ENCODE measurements at places on chromosomes 2 and 18.

GRCh38 chr2:176652300-176653182 is 383.3 kb downstream of the MTX2 start:
- no peak for DNase-seq

DNA sequence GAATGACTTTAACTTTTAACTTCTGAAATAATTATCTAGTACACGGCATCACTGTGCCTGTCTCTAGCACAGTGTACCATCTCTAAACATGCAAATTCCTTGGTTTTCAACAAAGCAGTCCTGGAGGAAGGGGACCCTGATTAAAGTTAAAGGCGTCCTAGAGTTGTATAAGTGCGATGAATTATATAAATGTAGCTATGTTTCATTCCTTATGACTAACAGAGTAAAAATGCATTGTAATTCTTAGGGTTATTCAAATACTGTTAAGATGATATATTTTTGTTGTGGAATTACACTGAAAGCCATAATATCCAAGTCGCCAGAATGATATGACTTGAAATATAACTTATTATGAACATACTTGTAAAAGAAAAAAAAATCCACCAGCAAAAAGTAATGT is 544.9 kb upstream of the LINC00305 start:
- DNase-seq = no peak

- no peak for DNase-seq
Observed at GRCh38 chr18:31659576-31660177, 24.7 kb downstream of the B4GALT6 start.

DNA sequence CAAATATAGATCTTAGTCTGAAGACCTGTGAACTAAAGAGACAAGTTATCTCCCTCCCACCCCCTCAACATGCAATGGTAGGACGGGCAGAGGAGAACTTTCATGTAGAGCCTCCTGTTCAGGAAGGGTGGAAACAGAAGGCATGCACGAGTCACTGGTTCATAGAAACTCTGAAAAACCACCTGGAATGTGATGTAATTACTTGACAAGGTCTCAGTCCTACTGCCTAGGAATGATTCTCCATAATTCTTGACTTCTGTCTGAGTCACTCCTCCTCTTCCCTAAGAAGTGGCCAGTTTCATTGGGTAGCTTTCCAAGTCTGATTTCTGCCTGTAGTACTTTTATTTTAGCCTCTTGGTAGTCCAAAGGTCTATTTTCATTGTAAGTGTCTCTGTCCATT is 277.3 kb downstream of the PTPRM start:
- DNase-seq = no peak

GRCh38 chr2:76445880-76446279 is 735.2 kb upstream of the GCFC2 start:
- DNase-seq = no peak

- no peak for DNase-seq
Observed at GRCh38 chr2:18084376-18084775, 205.9 kb downstream of the KCNS3 start.

GRCh38 chr2:57674743-57675142 is 371.9 kb upstream of the VRK2 start:
- no peak for DNase-seq

GRCh38 chr2:241561832-241562231 is 3.3 kb downstream of the BOK start:
- no peak for DNase-seq

- no peak for DNase-seq
Observed at GRCh38 chr2:186704897-186705296, 11.0 kb downstream of the FAM171B start.

DNA sequence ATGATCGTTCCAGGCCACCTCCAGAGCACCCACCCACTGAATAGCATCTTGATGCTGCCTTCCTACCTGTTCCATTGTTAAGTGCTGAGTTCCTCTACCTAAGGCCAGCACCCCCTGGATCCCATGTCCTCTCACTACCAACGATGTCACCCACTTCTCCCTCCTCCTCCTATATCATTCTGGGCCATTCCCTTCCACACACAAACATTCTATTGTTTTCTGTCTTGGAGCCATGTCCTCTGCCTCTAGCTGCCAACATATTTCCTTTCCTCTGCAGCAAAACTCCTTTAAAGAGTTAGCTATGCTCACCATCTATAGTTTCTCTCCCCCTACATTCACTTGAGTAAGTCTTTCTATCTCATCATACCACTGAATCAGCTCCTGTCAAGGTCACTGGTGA is 64.0 kb upstream of the ACKR3 start:
- no peak for DNase-seq

DNA sequence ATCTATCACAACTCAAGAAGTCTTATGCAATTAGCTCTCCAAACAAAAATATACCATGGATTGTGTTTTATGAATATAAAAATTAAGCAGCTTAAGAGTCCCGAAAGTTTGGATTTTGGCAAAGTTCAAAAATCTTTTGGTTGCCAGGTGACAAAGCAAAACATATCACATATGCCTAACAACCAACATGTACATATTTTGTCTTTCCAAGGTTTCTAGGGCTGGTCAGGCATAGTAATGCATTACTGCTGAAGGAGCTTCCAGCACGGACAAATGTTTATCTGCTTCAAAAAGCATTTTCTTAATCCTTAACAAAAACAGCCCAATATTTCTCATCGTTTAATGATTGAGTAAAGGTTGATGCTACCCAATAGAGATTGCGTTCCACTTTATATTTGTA is 1327.1 kb upstream of the ZEB2 start:
- no peak for DNase-seq

GRCh38 chr2:232341739-232342126 is 36.8 kb upstream of the ALPP start:
- no peak for DNase-seq

DNA sequence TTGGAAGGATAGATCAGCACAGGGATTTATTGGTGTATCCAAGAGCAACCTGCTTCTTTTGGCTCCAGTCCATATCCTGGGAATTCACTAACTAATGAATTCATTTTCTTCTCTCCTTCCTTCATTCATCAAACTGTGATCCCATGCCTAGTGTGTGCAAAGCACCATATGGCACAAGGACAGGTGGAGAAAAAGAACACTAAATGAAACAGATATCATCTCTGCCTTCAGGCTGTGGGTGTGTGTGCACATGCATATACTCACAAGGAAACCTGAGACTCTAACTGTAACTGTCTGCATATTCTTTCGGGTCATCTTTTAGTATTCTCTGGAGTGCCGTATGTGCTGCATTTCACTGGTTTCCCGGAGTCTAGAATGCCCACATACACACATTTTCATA is 20.2 kb downstream of the TNP1 start:
- DNase-seq = no peak

GRCh38 chr2:76870581-76870980 is 651.6 kb downstream of the LRRTM4 start:
- no peak for DNase-seq

- DNase-seq = no peak
Observed at GRCh38 chr2:137824501-137824900, 139.8 kb upstream of the HNMT start.

DNA sequence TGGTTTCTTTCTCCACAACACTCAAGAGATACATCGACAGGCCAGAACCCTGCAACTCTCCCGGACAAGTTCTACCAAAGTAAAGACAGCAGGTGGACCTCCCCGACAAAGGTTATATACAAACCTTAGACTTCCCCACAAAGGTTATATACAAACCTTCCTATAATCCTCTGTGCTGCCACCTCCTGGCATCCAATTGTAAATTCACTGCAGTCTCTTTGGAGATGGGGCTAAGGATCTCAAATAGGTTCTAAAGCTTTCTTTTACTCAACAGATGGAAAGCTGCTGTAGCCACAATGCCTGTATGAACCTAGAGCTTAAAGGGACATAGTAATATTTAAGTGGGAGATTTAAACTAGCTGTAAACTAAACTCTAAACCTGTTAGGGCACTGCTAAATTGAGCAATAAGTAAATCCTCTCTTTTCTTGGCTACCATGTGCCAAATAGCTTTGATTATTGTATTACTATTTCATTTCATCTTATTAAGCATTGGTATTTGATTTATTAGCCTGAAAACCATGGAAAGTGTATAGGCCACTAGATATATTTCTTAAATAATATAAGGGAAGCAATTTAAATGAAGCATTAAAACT is 9.8 kb upstream of the MREG start:
- peak; percentile 20 for DNase-seq

DNA sequence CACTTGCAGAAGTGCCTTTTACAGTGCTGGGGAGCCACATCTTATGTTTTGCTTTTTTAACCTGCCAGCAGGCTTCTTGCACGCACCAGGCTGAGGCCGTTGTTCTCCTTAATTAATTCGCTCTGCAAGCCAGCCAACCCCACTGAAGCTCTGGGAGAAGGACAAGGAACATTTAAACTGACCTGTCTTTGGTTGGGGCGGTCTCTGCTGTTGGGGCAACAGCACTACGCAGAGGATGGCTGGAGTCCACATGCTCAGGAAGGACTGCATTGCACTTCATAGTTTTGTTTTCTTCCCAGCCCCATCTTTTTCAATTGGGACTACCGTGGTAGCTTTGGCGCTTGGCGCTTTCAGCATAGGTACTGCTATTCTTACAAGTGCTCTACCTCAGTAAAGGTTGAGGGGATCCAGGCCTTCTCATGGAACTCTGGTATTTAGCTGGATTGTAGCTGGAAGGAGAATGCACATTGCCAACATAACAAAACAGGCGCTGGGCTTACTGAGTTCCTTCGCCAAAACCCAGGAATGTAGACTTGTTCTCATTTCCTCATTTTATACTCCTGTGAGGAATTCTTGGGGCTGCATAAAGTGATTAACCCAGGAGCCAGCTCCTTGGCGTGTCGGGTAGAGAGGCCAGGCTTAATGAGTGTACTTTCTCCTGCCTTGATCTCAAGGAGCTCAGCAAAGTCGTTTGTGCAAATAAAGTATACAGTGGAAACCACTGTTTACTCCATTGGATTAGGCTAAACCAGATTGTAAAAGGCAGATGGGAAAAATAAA is 146.2 kb downstream of the PRKCE start:
- DNase-seq = no peak

- no peak for DNase-seq
Observed at GRCh38 chr18:79625195-79625923, 54.2 kb upstream of the CTDP1 start.

- DNase-seq = no peak
Observed at GRCh38 chr2:28927878-28928277, 33.4 kb downstream of the WDR43 start.

- no peak for DNase-seq
Observed at GRCh38 chr2:208064220-208064961, 39.1 kb upstream of the PLEKHM3 start.

DNA sequence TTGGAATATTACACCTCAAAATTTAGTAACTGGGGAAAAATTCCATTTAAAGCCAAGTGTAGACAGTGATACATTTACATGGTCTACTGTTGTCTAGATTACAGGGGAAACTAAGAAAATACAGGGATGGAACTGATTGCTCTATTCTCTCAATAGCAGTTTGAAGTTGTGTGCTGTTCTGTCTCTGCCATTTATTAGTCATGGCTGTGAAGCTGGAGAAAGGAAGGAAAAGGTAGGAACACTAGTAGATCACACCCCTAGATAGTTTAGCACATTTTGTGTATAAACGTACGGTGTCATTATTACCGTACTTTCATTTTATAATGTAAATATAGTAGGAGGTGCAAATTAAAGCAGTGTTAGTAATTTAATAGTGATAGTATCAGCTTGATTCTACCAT is 170.5 kb downstream of the PHLPP1 start:
- DNase-seq = no peak

Measured in effector CD4-positive, alpha-beta T cell (primary cell).